ENCODE measurements at places on chromosomes 5 and 9. TPM values are rescaled to one million over a fixed set of nuclear protein-coding genes. Genes with fewer than 3 reads are reported as not detected.

- no peak overlapping the region for H3K4me3 ChIP-seq
- no peaks in the 10 kb centered on the region for H3K27me3 ChIP-seq
- H3K36me3 ChIP-seq: no peaks in the 10 kb centered on the region
- no peak for DNase-seq
- no peaks in the 10 kb centered on the region for H3K4me1 ChIP-seq
These were observed 27.2 kb downstream of the MORN5 start for GRCh38 chr9:122186777-122187470.

- H3K36me3 ChIP-seq: no peaks in the 10 kb centered on the region
- no peaks in the 10 kb centered on the region for H3K27me3 ChIP-seq
- peaks cover 6% of the 10 kb centered on the region for H3K4me1 ChIP-seq
- no peak for DNase-seq
These were observed 135.6 kb downstream of the SEMA6A start for GRCh38 chr5:116438979-116439554.

DNA sequence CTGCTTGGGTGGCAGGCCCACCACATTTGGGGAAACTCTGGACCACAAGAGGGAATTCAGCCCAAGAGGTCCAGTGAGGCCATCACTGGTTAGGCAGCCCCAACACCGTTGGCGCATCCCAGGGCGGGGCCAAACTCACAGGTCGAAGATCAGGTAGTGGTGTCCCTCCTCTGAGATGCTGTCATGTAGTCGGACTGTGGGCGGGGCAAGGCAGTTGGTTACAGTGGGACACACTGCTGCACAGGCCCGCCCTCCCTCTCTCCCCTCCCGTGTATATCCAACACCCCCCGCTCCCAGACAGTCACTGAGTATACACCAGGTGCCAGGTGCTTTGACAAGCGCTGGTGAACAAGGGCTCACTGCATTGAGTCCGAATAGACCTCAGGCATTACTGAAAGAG, 32.1 kb downstream of the CAMK2A start:
- peaks cover 4% of the 10 kb centered on the region for H3K4me1 ChIP-seq
- H3K4me3 ChIP-seq: no peak overlapping the region
- H3K27ac ChIP-seq: no peak overlapping the region

DNA sequence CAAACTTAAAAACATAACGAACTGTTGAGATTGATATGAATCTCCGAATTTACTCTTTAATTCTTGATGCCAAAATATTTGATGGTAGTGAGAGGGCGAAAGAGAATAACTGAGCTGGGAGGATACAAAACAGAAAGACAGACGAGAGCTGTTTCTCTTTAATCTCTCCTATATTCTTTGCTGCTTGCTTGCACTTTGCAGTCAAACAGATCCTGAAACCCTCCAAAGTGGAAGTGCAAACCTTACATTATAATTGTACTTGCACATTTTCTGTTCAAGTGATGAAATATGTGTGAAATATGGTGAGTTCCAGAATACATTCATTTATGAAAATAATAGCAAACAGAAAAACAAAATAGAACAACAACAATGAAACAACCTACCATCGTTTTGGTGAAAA, 63.8 kb downstream of the PAM start:
- H3K27ac ChIP-seq: no peak overlapping the region
- H3K27me3 ChIP-seq: no peaks in the 10 kb centered on the region
- H3K36me3 ChIP-seq: no peaks in the 10 kb centered on the region
- no peak for DNase-seq
- no peak overlapping the region for H3K4me3 ChIP-seq

- DNase-seq: no peak
- no peak overlapping the region for H3K27ac ChIP-seq
- H3K4me3 ChIP-seq: no peak overlapping the region
- H3K4me1 ChIP-seq: no peaks in the 10 kb centered on the region
- H3K36me3 ChIP-seq: no peaks in the 10 kb centered on the region
These were observed 71.8 kb downstream of the PRR16 start for GRCh38 chr5:120535900-120536299.

DNA sequence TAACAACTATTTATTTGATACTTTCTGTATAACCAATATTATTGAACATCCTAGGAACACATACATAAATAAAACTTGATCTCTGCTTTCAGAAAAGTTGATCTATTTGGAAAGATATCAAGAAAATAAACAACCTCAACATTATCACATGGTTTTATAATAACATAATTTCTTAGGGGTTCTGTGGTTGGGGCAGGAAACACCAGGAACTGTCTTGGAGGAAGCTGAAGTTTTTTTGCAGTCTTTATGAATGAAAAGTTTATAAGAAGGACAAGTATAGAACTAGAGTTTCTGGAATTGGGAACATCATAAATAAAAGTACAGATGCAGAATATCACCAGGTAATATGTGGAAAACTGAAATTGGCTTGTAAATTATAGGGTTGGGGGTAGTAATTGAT, 296.1 kb downstream of the TAF11L14 start:
- no peak overlapping the region for H3K27ac ChIP-seq
- H3K4me3 ChIP-seq: no peak overlapping the region
- no peaks in the 10 kb centered on the region for H3K27me3 ChIP-seq
- no peaks in the 10 kb centered on the region for H3K4me1 ChIP-seq
- DNase-seq: no peak
- no peaks in the 10 kb centered on the region for H3K36me3 ChIP-seq

DNA sequence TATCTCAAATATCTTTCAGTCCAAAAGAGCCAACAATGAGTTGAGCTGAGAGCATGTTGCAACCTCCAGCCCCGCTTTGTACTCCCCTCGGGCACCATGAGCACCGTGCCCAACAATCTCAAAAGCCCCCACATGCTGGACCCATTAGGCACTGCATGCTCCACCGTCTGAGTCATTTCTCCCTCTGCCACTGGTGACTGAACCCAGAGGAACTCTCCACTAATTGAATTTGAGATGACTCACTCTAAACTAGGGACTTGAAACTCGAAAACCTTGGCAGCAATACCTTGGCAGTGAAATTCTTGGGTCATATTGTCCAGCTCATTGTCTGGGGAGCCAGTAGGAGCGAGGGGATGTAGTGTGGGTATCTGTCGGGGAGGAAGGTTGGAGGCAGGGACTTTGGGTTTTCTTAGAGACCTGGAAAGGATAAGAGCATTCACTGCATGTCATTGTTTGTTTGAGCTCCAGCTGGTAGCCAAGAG, 49.9 kb upstream of the SLIT3 start:
- no peak overlapping the region for H3K4me3 ChIP-seq
- no peak overlapping the region for H3K27ac ChIP-seq
- no peaks in the 10 kb centered on the region for H3K27me3 ChIP-seq
- H3K36me3 ChIP-seq: no peaks in the 10 kb centered on the region

- DNase-seq: no peak
- peak overlapping the region; percentile 24 for H3K27ac ChIP-seq
- H3K4me3 ChIP-seq: no peak overlapping the region
- no peaks in the 10 kb centered on the region for H3K27me3 ChIP-seq
These were observed 33.2 kb downstream of the CSF1R start for GRCh38 chr5:150052956-150053712.

DNA sequence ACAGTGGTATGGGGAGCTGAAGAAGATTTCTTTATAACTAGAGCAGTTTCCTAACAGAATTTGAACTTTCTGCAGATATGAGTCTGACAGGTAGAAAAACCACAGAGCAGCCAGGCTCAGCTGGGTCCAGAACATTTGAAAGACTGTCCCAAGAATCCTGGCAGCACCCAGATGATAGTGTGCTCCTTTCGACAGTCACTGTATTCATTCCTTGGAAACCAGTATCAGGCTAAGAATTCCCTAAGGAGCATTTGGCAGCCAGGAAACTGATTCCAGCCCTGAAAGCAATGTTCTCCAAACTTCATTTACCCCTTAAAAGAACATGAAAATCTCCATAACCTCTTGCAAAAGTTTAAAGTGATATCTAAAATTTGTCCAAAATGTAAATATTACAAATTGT, 123.0 kb upstream of the MTAP start:
- no peaks in the 10 kb centered on the region for H3K4me1 ChIP-seq
- no peak overlapping the region for H3K27ac ChIP-seq
- H3K27me3 ChIP-seq: no peaks in the 10 kb centered on the region
- H3K4me3 ChIP-seq: no peak overlapping the region

GRCh38 chr9:98150721-98151120, 31.7 kb upstream of the TRIM14 start:
- no peaks in the 10 kb centered on the region for H3K4me1 ChIP-seq
- no peak overlapping the region for H3K27ac ChIP-seq
- no peaks in the 10 kb centered on the region for H3K36me3 ChIP-seq
- no peaks in the 10 kb centered on the region for H3K27me3 ChIP-seq
- DNase-seq: no peak

DNA sequence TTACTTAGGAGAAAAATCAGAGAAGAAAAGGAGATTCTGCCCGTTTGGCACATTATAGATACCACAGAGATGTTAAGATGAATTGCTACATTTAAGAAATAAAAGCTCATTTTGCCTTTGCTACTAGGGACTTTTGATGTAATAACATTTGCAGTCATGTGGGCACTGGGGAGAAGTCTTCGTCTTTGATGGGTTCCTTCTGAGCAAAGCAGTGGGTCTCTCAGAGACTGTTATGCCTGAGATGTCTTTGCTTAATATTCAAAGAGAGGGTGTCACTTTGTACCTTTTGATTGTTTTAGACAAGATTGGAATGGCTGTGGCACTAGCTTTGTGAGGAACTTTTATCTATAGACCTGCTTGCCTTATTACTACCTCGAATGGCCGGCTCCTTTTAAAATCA, 25.0 kb downstream of the SLC25A25 start:
- no peak for DNase-seq
- H3K27me3 ChIP-seq: no peaks in the 10 kb centered on the region
- H3K36me3 ChIP-seq: no peaks in the 10 kb centered on the region
- peak overlapping the region; percentile 47 for H3K27ac ChIP-seq

- peak; percentile 80 for DNase-seq
- H3K27me3 ChIP-seq: no peaks in the 10 kb centered on the region
- H3K4me1 ChIP-seq: no peaks in the 10 kb centered on the region
- H3K27ac ChIP-seq: peak overlapping the region; percentile 53
These were observed 1.1 kb upstream of the EPB41L4A start for GRCh38 chr5:112419986-112420864.

DNA sequence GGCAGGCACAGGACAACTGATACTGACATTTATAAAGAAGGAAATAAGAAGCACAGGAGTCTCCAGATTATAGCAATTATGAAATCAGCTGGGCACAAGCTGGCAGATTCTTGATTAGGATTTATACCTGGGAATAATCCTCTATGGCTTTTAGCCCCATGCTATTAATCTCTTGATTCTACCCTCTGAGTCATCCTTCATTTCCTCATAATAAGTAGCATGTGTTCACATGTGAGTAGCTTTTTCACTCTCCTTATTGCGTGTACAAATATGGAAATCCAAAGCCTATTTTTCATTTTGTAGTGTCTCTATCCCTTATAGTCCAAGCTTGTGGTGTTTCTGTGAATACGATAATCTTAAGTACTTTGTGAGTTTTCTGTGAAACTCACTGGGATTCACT, 185.0 kb upstream of the PRLR start:
- no peaks in the 10 kb centered on the region for H3K4me1 ChIP-seq
- H3K27ac ChIP-seq: no peak overlapping the region
- H3K36me3 ChIP-seq: no peaks in the 10 kb centered on the region
- no peak overlapping the region for H3K4me3 ChIP-seq

DNA sequence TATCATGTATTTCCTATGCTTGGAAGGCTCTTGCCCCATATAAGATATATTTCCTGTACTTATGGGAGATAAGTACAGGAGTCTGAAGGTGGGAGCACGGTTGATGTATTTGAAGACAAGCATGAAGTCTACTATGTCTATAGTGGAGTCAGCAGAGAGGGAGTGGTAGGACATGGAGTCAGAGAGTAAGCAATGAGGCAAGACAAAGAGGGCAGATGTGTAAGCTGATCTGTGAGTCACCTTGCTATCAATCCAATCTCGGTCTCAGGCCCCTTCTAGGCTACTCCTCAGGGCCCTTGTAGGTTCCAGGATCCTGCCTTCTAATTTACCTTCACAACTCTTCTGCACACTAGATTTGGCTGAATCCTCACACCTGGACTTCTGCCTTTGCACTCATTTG, 105.5 kb downstream of the MACIR start:
- no peak overlapping the region for H3K27ac ChIP-seq
- no peaks in the 10 kb centered on the region for H3K27me3 ChIP-seq

DNA sequence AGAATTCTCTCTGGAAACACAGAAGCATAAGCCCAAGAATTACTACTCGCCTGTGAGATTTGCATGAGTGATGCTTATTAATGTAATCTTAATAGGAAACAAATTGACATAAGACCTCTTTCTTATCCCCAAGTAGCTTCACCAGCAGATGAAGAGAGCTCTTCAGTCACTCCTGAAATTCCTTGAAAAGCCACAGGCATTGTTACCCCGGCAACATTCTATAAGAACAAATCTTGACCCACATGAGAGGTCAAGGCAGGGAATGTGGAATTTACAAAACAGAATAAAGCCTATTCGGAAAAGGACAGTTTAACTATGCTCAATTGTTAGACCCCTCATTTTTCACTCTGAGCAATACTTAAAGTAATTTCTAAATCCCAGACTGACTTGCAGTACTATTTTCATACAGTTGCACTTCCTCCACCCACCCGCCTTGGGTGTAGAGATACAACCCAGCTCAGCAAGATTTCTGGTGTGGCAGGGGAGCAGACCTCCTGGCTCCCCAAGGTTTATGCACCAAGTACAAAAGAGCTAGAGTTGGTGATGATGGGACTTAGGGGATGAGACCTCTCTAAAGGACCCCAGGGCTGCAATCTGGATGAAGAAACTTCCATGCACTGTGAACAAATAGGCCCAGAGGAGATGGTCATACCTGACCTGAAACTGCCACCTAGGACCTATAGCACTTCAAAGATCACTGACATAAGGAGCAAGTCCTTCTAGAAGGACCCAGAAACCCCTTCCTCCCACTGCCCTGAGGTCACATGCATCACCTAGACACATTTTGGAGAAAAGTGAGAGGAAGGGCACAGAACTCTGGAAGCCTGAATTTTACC, 242.1 kb downstream of the ZNF608 start:
- no peak for DNase-seq
- H3K4me3 ChIP-seq: no peak overlapping the region
- H3K4me1 ChIP-seq: no peaks in the 10 kb centered on the region
- no peaks in the 10 kb centered on the region for H3K27me3 ChIP-seq

DNA sequence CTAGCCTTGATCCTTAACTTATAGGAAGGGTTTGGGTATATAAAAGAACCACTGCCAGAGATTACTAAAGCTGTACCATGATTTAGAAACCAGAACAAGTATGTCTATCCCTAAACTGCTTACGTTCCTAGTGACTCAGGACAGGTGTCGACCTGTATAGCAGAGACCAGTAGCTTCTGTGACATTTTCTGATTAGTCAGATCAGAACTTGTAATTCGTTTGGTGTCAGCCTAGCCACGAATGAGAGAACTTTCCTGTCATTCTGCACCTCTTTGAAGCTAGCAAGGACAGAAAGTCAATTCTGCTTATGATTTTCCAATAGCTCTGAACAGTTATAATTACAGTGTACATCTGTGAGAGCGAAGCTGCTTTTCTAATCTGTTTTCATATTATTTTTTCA, 39.5 kb downstream of the PRKACG start:
- H3K4me3 ChIP-seq: peak overlapping the region; percentile 37
- DNase-seq: no peak
- H3K27ac ChIP-seq: no peak overlapping the region
- H3K4me1 ChIP-seq: no peaks in the 10 kb centered on the region
- no peaks in the 10 kb centered on the region for H3K27me3 ChIP-seq

GRCh38 chr9:1231998-1232919, 182.1 kb downstream of the DMRT2 start:
- H3K36me3 ChIP-seq: no peaks in the 10 kb centered on the region
- no peaks in the 10 kb centered on the region for H3K4me1 ChIP-seq
- H3K4me3 ChIP-seq: no peak overlapping the region
- no peak overlapping the region for H3K27ac ChIP-seq
- peak; percentile 78 for DNase-seq

PTPN3 gene
- 2.1 TPM for total RNA-seq

CFAP90 gene
- not detected for total RNA-seq

OBP2B gene
- not detected for total RNA-seq

ABO gene
- total RNA-seq: 25.5 TPM

CMYA5 gene
- total RNA-seq: 8.1 TPM

HMMR gene
- 1.0 TPM for total RNA-seq

ACO1 gene
- total RNA-seq: 33.7 TPM

All from tibial nerve (tissue), 4 donors.